ENCODE measurements at places on chromosomes 4 and X.

DNA sequence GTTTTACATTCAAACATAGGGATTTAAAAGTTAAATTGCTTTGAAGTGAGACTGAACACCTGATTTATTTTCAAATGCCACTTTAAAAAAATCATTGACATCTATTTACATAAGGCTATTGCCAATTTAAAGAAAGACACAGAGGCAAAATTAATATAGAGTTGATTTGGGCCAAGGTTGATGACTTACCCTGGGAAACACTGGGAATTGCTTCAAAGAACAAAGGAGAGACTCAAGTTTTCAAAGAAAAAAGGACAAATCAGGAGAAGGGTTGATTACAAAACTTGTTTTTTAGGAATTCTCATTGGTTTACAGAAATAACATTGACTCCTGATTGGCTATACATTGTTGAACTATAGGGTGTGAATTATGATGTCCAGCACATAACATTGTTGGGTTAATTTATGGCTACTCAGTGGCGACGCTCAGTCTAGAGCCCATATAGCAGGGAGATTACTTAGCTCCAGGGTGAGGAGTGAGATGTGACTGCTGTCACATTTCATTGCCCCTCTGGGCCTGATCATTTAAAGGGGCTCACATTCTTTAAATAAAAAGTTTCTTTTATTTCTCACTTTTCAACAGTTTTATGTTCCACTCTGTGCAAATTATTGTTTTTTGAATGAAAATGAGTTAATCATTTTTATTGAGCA, 184.6 kb downstream of the SPATA18 start:
- H3K27ac ChIP-seq, result no peak overlapping the region
- no peak overlapping the region for H3K4me3 ChIP-seq
- no peaks in the 10 kb centered on the region for H3K4me1 ChIP-seq
- no peak for DNase-seq
- H3K36me3 ChIP-seq, result no peaks in the 10 kb centered on the region
- H3K27me3 ChIP-seq, result no peaks in the 10 kb centered on the region

DNA sequence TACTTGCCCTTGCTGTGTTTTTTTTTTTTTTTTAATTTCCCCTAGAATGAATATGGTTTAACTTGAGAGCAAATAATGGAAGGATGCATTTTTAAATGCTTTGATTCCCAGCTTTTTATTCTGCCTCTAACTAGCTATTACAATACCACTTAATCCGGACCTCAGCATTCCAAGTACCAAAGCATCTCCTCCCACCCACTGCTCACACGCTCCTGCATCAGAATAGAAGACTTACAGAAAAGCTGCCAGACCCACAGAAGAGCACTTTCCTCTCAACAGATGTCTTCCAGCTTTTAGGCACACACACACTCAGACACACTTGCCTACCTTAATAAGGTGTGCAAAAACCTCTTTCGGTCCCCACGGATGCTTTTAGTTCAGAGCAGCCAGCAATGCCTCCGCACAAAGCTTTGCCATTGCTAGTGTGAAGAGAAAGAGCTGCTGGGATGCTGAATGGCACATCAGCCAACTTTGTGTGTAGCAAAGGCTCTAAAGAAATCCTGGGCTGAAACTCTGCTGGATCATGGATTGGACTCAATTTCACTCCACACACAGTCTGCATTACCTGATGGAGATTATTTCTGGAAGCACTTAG, 1056.2 kb downstream of the DMD start:
- H3K4me1 ChIP-seq, result no peaks in the 10 kb centered on the region
- no peaks in the 10 kb centered on the region for H3K36me3 ChIP-seq
- no peak for DNase-seq
- no peaks in the 10 kb centered on the region for H3K27me3 ChIP-seq

GRCh38 chr4:102318105-102318504, 27.2 kb downstream of the SLC39A8 start:
- no peaks in the 10 kb centered on the region for H3K27me3 ChIP-seq
- no peak for DNase-seq
- no peak overlapping the region for H3K27ac ChIP-seq
- no peaks in the 10 kb centered on the region for H3K36me3 ChIP-seq
- H3K4me1 ChIP-seq, result peaks cover 6% of the 10 kb centered on the region

- no peak for DNase-seq
- H3K27ac ChIP-seq, result no peak overlapping the region
- no peaks in the 10 kb centered on the region for H3K4me1 ChIP-seq
- no peaks in the 10 kb centered on the region for H3K27me3 ChIP-seq
- H3K36me3 ChIP-seq, result no peaks in the 10 kb centered on the region
These were observed 88.0 kb downstream of the DCTD start for GRCh38 chr4:182829196-182829595.

DNA sequence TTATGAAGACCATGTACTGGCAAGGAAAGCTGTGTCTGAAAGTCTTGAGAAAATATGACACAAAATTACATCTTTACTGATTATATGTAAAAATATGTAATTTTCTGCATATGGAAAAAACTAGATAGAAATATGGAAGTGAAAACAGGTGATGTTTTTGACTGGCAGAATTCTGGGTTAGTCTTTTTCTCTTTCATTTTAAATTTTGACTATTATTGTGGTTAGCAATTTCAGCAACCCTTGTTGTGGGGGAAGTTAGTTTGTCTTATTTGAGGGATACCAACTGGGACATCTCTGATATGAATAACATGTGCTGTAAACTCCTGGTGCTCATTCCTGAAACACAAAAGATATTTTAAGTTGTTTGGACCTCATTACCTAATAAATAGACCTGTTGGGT, 49.9 kb upstream of the CPEB2 start:
- no peak overlapping the region for H3K27ac ChIP-seq
- no peaks in the 10 kb centered on the region for H3K4me1 ChIP-seq
- H3K4me3 ChIP-seq, result no peak overlapping the region
- H3K36me3 ChIP-seq, result no peaks in the 10 kb centered on the region
- H3K27me3 ChIP-seq, result no peaks in the 10 kb centered on the region

GRCh38 chrX:150463566-150463965, 100.4 kb downstream of the MAMLD1 start:
- DNase-seq, result no peak
- H3K27me3 ChIP-seq, result no peaks in the 10 kb centered on the region
- no peak overlapping the region for H3K4me3 ChIP-seq
- H3K4me1 ChIP-seq, result no peaks in the 10 kb centered on the region

DNA sequence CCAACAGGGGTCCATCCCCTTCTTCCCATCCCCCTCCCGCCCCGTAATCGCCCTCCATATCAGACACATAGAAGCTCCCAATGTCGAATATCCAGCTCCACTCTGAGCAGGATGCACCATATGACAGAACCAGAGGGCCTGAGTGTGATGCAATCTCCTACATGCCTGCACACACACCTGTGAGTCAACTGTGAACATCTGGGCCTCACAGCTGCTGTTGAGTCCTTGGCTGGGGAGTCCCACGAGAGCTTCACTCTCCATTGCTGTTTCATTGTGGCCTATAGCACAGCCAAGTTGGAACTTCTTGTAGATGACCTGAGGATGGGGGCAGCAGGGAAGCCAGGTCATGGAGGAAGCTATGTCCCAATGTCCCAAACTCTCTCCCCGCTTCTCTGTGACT, 8.2 kb downstream of the SLC38A5 start:
- peaks cover 15% of the 10 kb centered on the region for H3K36me3 ChIP-seq
- H3K4me1 ChIP-seq, result no peaks in the 10 kb centered on the region

- H3K27me3 ChIP-seq, result no peaks in the 10 kb centered on the region
- DNase-seq, result no peak
- H3K4me1 ChIP-seq, result no peaks in the 10 kb centered on the region
- no peaks in the 10 kb centered on the region for H3K36me3 ChIP-seq
These were observed 218.7 kb upstream of the NDST4 start for GRCh38 chr4:115332078-115332477.

GRCh38 chr4:70182517-70183167, 12.9 kb upstream of the ODAM start:
- no peak overlapping the region for H3K4me3 ChIP-seq
- DNase-seq, result no peak
- no peak overlapping the region for H3K27ac ChIP-seq
- no peaks in the 10 kb centered on the region for H3K4me1 ChIP-seq

DNA sequence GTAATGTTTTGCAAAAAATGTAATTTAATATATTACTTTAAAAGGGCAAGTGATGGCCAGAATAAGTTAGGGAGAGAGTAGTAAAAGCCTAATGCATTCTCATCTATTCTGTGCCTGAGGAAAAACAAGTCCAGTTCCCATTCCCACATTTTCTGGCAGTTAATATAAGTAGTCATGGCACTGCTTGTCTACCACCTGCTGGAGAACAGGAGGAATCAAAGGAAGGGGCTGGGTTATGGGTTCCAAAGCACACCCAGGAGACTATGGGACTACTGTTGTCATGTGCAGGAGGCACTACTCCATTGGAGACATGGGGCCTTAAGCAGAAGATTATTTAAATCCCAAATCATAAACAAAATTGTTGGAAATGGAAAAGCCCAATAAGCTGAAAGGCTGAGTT, 2618.6 kb downstream of the ARAP2 start:
- no peaks in the 10 kb centered on the region for H3K27me3 ChIP-seq
- no peak for DNase-seq
- no peaks in the 10 kb centered on the region for H3K4me1 ChIP-seq
- no peaks in the 10 kb centered on the region for H3K36me3 ChIP-seq
- H3K4me3 ChIP-seq, result no peak overlapping the region
- H3K27ac ChIP-seq, result no peak overlapping the region

- H3K4me1 ChIP-seq, result no peaks in the 10 kb centered on the region
- H3K27ac ChIP-seq, result no peak overlapping the region
- H3K27me3 ChIP-seq, result no peaks in the 10 kb centered on the region
- no peak for DNase-seq
- H3K36me3 ChIP-seq, result peaks cover 6% of the 10 kb centered on the region
These were observed 58.7 kb downstream of the METTL14 start for GRCh38 chr4:118743867-118744266.

GRCh38 chr4:140004549-140004895, 149.5 kb downstream of the MAML3 start:
- H3K4me1 ChIP-seq, result 0 out of 2 replicates have a peak, but pooled peaks cover 2% of the 10 kb centered on the region
- no peaks in the 10 kb centered on the region for H3K36me3 ChIP-seq
- peak overlapping the region; percentile 21 for H3K4me3 ChIP-seq

- H3K36me3 ChIP-seq, result peaks cover 2% of the 10 kb centered on the region
- no peak overlapping the region for H3K27ac ChIP-seq
- no peaks in the 10 kb centered on the region for H3K4me1 ChIP-seq
- no peak for DNase-seq
- H3K27me3 ChIP-seq, result no peaks in the 10 kb centered on the region
These were observed 25.8 kb downstream of the TRIM75 start for GRCh38 chr4:165079476-165079875.

GRCh38 chr4:89528526-89529133, 221.0 kb upstream of the GPRIN3 start:
- H3K27ac ChIP-seq, result no peak overlapping the region
- DNase-seq, result no peak
- no peaks in the 10 kb centered on the region for H3K36me3 ChIP-seq
- no peak overlapping the region for H3K4me3 ChIP-seq
- no peaks in the 10 kb centered on the region for H3K27me3 ChIP-seq
- no peaks in the 10 kb centered on the region for H3K4me1 ChIP-seq

DNA sequence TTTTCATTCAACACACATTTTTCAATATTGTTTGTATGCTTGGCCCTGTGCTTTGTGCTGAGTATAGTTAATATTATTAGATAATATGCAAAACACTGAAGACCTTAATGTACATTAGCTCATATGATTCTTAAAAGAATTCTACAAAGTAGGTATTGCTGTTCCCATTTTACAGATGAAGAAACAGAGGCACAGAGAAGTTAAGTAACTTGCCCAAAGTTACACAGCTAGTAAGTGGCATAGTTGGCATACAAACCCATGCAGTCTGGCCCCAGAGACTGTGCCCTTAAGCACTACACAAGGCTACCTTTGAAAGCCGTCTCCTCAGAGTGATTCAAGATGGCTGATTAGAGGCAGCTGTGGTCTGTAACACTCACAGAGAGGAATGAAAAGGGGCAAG, 293.4 kb upstream of the F9 start:
- DNase-seq, result no peak
- H3K4me3 ChIP-seq, result no peak overlapping the region
- no peaks in the 10 kb centered on the region for H3K36me3 ChIP-seq

Data from iPS DF 6.9 (cell line).